Ecto neural progenitor cell (in vitro differentiated cells): ENCODE measurements at places on chromosomes 2 and 18.

GRCh38 chr18:44033144-44033701, 647.5 kb upstream of the SETBP1 start:
- DNase-seq: no peak

DNA sequence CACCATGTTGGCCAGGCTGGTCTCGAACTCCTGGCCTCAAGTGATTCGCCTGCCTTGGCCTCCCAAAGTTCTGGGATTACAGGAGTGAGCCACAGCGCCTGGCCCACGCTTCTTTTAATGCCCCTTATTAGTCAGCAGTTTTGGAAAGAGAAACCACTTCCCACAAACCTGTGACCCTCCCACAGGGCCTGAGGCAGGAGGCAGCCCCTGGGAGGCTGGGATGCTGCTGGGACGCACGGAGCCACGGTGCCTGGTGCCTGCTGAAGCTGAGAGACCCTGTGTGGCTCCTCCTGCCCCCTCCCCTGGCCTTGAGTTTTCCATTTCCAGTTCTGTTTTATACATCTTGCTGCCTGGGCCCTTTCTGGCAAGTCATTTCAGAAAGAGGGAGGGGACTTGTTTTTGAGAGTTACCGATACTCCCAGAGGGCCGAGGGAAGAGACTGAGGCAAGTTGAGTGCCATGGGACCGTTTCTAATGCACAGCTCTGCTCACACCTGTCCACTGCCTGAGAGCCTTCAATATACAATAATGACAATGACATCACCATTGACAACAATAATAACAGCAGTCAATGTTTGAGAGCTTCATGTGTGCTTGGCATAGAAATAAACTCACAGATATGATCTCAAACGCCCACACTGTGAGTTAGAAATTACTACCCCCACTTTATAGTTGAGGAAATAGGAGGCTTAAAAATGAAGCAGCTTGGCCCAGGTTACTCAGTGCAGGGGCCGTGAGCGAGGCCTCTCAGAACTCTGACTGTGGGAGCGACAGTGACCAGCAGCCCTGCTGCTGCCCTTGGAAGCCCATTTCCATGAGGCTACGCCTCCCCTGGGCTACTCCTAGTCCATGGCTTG, 78.1 kb upstream of the YWHAQ start:
- no peak for DNase-seq

DNA sequence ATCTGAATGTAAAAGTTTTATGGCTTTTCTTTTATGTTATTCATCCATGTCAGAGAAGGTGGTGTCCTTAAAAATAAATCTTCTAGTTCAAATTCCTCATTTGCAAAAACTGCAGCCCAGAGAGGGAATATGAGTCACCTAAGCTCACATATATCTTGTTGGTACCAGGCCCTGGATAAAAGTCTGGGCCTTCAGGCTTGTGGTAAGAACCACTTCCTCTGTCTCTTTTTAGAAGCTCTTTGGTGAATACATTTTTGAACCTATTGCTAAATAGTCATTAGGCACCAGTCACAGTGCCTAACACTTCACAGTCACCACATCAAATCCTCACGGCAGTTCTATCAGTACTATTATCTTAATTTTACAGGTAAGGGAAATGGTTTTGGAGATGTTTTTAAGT, 199.2 kb downstream of the KCNS3 start:
- no peak for DNase-seq

DNA sequence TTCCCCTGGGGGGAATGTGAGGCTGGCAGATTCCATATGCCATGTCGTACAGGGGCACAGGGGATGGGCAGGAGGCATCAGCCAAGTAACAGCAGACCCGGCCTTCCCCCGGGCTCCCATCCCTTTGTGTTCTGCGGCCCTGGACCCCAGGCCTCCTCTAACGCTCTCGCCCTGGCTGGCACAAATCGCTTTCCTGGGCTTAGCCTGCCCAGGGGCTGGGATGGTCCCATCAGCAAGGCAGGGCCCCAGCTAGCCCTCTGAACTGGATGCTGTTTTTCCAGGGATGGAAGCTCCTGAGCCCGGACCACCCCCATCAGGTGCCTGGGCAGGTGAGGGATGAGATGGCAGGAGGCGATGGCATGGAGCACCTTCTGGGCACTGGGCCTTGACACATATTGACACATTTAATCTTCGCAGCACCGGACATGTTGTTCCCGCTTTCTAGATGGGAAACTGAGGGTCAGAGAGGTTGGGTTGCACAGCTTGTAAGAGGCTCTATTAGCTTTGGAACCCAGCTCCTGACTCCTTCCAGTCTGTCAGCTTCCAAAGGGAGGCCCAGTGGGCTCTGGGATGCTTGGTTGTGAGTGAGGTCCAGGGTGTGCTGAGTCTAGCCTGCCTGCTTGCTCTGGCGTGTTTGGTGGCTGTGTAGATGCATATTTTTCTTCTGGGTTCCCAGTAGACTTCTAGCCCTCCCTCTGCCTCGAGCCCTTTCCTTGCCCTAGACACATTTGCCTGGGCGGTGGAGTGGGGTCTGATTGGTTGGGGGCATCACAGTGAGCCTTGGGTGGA, 40.3 kb downstream of the GLI2 start:
- DNase-seq: no peak

GRCh38 chr18:12242658-12243260, 11.4 kb upstream of the CIDEA start:
- peak; percentile 4 for DNase-seq

DNA sequence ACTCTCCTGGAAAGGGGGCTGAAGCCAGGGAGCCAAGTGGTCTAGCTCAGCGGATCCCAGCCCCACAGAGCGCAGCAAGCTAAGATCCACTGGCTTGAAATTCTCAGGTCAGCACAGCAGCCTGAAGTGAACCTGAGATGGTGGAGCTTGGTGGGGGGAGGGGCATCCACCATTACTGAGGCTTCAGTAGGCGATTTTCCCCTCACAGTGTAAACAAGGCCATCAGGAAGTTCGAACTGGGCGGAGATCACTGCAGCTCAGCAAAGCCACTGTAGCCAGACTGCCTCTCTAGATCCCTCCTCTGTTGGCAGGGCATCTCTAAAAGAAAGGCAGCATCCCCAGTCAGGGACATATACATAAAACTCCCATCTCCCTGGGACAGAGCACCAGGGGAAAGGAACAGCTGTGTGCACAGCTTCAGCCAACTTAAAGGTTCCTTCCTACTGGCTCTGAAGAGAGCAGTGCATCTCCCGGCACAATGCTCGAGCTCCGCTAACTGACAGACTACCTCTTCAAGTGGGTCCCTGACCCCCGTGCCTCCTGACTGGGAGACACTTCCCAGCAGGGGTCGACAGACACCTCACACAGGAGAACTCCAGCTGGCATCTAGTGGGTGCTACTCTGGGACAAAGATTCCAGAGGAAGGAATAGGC, 282.3 kb upstream of the EPC2 start:
- DNase-seq: no peak

DNA sequence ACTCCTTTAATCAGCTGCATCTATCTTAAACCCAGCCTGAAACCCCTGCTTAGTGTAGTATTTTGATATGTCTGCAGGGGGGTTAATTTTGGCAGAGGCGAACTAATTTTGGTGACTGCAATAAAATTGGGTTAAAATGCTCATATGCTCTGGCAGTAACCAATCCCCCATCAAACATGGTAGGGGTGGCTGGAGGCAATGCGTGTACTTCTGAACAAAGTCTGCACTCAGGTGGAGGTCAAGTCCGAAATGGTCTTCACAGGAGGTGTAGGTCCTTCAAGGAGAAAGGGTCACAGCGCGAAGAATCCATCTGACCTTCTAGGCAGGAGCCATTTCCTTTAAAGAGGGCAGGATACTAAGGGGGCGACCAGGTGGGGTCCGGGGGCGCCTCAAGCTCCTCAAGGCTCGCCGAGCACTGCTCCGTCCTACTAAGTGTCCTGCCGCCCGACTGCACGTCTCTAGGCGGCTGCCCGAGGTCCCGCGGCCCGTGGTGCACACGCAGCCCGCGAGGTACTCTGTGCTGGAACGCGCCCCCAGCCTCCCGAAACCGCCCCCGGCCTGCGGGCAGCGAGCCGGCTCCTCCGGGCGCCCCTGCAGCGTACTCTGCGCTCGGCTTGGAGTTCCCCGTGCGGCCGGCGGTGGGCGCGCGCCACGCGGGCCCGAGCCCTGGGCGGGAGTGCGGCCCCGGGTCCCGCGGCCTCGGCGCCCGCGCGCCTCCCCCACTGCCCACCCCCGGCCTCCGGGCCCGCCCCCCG, 1.7 kb upstream of the LDLRAD4 start:
- peak; percentile 77 for DNase-seq

GRCh38 chr2:228613133-228613850, 431.8 kb upstream of the SPHKAP start:
- no peak for DNase-seq

GRCh38 chr2:198706476-198707082, 751.2 kb downstream of the SATB2 start:
- DNase-seq: no peak

- DNase-seq: no peak
Observed at GRCh38 chr2:172153156-172153555, 50.5 kb upstream of the DLX2 start.

GRCh38 chr2:30385327-30385726, 61.7 kb upstream of the LCLAT1 start:
- DNase-seq: peak; percentile 73

- no peak for DNase-seq
Observed at GRCh38 chr18:13643261-13643751, 83.1 kb downstream of the FAM210A start.

GRCh38 chr2:227608561-227609338, 5.9 kb downstream of the SCYGR3 start:
- DNase-seq: no peak

GRCh38 chr2:176648700-176649297, 379.6 kb downstream of the MTX2 start:
- no peak for DNase-seq

GRCh38 chr2:188701836-188702235, 272.3 kb upstream of the COL3A1 start:
- DNase-seq: no peak

DNA sequence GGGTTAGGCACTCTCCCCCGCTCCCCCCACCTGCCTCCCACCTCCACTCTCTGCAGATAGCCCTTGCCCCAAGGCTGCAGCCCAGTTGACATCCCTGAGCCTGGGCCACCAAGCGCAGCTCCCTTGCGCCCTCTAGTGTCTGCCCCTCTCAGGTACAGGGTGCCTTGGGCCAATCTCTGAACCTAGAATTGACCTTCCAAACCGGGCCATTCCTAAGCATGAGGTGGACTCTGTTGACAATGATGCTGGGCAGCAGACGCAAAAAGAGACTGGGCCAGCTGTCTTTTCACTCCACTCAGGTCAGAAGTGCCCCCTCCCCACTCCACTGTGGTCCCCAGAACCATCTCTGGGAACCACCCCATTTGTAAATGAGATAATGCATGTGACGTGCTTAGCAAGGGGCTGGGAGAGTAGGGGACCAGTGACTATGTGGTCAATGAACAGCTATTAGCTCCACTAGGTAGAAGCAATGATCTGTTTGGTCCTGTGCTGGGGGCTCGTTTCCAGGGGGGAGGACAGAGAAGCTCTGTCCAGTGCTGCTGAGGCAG, 43.3 kb upstream of the PLB1 start:
- peak; percentile 85 for DNase-seq

GRCh38 chr2:205660521-205661124, 21.7 kb upstream of the NRP2 start:
- DNase-seq: no peak

- no peak for DNase-seq
Observed at GRCh38 chr2:213221957-213222356, 62.3 kb upstream of the SPAG16 start.

DNA sequence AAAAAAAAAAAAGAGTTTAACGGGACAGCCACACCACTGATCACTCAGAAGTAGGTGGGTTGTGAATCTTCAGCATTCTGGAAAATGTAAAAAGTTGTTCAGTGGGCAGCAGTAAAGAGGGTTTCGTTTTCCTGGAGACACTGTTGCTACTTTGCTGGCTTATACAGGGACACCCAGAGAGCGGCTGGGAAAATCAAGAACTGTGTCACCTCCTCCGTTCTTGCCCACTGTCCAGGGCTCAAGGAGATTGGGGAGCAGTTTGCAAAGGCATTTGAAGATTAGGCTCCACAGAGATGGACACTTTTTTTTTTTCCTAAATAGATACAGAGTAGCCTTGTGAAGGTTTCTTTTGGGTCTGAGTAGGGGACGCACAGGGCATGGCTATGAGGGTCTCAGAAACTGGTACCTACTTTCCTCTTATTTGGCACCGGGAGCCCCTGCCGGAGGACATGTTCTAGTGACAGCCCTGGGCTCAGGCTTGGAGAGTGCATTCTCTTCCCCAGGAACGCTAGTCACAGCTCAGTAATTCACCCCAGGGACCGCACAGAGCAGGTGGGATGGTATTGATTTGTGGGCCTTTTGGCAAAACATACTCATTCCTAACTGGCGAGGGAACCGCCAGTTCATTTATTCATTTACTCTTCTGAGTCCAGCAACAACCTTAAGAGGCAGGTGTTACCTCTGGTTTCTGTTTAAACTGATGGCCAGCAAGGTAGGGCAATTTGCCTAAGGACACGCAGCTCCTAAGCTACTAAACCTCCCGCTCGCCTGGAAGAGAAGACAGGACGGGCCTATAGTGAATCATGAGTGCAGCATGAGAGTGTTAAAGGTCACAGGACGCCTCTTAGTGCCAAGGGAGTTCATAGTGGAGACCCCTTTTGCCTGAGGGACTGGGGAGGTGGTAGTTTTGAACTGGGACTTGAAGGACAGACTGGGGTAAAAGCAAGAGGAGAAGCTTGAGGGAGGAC, 53.1 kb downstream of the HPCAL1 start:
- no peak for DNase-seq

DNA sequence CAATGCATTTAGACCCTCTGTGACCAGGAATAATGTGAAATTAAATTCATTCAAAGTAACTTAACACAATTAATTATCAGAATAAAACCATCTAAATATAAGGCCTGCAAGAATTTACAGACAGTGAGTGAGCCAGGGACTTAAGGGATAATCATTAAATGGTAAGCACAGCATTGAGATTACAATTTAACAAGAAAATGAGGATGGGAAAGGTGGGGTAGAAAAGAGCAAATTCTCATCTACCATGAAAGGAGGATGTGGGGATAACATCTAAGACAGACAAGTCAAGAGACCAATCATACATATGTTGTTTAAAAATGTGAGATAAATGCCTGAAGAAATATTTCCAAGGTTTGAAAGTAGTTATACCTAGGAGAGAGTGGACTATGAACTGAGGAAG, 259.3 kb upstream of the NT5C1B start:
- DNase-seq: no peak

DNA sequence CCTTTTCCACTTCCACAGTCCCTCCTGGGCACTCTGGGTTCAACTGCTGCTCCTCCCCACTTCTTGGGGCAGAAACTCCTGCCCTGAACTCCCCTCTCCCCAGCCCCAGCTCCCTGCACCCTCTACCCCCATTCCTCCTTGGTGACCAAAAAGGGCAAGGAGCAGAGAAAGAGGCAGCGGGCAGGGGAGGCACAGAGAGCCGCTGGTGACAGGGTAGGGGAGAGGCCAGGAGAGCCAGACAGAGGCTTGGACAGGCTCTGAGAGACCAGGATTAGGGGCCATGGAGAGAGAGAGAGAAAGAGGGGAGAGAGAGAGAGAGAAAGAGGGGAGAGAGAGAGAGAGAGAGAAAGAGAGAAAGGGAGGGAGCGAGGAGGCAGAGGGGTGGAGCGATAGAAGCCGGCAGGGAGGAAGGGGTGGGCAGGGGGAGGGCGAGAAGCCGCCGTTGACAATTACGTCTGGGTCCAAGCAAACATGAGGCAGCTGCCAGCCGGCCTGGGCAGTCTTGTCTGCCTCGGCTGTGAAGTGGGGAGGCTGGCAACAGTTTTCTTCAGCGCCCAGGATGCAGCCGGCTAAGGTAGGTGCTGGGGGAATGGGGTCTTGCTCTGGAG, at the start of gene KCNIP3:
Gene KCNIP3 (plus strand): TSS at position 468 of the 608 bp plus-strand sequence. CDS start 92 bp downstream, at position 560.
- DNase-seq: no peak

GRCh38 chr2:188773075-188773474, 201.1 kb upstream of the COL3A1 start:
- DNase-seq: no peak
